ENCODE measurements at places on chromosomes 1 and 21.

GRCh38 chr1:116990612-116991151 is 10.9 kb upstream of the CD101 start:
- peak; percentile 79 for DNase-seq

- no peak for DNase-seq
Measured at GRCh38 chr1:18534810-18535205, 54.1 kb downstream of the KLHDC7A start.

GRCh38 chr1:7536891-7537591 is 234.1 kb upstream of the VAMP3 start:
- no peak for DNase-seq

- DNase-seq = peak; percentile 80
Measured at GRCh38 chr1:1063945-1064831, 9.9 kb downstream of the RNF223 start.

DNA sequence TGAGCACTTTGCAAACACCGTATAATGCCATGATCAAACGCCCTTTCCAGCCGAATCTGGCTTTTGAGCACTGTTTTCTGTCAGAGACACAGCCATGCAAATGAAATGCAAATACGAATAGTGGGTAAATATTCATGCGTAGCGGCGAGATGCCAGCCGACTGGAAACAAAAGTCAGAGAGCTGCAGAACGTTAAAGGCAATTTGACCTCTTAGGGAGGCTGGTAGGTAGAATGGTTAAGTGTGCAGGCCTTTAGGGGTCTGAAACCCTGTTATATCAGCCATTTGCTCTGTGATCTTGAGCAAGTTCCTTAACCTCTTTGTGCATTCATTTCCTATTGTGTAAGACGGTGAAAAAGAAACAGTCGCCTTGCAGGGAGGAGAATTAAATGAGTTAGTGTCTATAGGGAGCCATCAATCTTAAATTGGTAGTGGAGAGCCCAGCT is 6.5 kb upstream of the SDHB start:
- no peak for DNase-seq

- no peak for DNase-seq
Measured at GRCh38 chr1:32349211-32349708, 13.0 kb downstream of the FAM229A start.

DNA sequence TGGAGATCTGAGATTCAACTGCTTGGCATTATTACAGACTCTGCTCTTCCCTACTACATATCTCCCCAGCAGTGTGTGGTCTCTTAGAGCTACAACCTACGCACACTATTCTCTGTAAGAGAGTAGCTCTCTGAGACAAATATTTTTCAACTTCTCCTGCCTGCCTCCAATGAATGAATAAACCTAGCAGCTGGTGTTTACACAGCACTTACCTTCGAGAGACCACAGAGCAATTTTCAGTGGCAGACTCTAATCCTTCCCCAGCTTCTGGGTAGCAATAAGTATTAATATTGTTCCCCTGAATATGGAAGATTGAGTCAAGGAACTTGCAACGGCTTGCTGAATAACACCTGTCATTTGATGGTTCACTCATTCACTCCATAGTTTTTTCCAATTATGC is 350.9 kb upstream of the SPAG17 start:
- DNase-seq = no peak

- no peak for DNase-seq
Measured at GRCh38 chr1:111720274-111720976, 18.8 kb downstream of the INKA2 start.

DNA sequence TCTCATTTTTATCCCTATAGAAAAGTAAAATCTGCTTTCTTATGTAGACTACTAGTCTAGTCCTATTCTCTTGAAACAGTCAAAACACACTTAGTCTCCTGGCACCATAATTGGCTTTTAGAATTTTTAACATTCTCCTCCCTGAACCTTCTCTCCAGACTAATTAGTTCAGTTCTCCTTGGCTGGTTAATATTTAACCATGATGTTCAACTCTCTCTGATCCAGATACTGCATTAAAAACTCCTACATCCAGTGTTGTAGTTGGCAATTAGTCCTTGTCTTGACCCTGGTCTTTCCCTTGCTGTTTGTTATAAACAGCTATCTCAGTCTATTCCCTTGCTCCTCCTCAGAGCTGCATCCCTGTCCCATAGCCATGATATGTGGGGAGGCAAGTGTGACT is 422.9 kb upstream of the BEND5 start:
- DNase-seq = no peak

GRCh38 chr1:208533746-208534598 is 289.8 kb upstream of the PLXNA2 start:
- no peak for DNase-seq

DNA sequence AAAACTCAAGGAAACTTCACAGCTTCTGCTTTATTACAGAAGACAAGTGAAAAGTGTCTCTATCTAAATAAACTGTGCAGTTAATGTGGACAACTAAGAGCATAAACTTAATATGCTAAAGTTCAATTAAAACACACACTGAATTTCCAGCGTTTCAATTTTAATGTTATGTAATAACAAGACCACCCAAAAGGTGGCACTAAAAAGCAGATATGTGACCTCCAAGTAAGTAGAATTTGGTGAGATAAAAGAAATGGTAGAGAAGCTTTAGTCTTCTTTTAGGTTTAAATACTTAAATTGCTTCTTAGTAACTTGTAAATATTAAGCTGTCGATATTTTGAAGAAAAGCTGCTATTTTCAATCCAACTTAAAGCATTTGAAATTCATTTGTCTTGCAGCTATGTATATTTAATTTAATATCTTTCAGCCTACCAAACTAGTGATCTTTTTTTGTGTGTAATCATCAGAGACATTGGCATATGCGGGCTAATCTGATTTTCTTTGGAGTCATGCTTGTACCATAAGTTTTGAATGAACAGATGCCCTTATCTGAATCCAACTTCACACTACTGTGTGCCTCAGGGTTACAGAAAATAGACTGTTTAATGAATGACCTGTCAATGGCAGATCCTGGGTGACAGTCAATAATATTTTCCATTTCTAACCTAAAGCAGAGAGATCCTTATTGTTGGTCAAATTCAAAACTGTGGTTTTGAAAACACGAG is 36.5 kb upstream of the ADAMTS1 start:
- DNase-seq = peak; percentile 45

- no peak for DNase-seq
Measured at GRCh38 chr1:84635429-84635828, 54.8 kb downstream of the SSX2IP start.

- DNase-seq = peak; percentile 22
Measured at GRCh38 chr21:39840373-39841097, 26.7 kb upstream of the PCP4 start.

- no peak for DNase-seq
Measured at GRCh38 chr21:37041706-37042271, 31.1 kb downstream of the PIGP start.

DNA sequence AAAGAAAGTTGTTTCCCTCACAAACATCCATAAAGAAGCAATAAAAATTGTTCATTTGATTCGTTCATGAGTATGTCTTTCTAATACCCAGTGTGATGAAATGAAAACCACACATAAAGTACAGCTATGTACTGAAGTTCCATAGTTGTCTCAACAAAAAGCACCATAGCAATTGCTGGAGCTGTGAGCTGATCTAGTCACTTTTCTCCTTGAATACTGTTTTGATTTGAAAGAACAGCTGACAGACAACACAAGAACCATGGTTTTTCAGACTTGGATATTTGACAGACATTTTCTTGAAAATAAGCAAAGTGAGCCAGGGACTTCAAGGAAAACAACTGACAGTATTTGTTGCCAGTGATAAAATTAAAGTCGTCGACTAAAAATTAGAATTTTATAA is 237.1 kb upstream of the PLD5 start:
- no peak for DNase-seq

- no peak for DNase-seq
Measured at GRCh38 chr1:67668660-67669059, 16.3 kb upstream of the GADD45A start.

GRCh38 chr1:227169343-227169742 is 148.9 kb downstream of the CDC42BPA start:
- no peak for DNase-seq

- no peak for DNase-seq
Measured at GRCh38 chr1:113951719-113952118, 22.6 kb downstream of the HIPK1 start.

- DNase-seq = no peak
Measured at GRCh38 chr1:215487466-215487865, 79.6 kb upstream of the KCTD3 start.

GRCh38 chr21:41768437-41769042 is 1.7 kb upstream of the RIPK4 start:
- peak; percentile 80 for DNase-seq

GRCh38 chr21:29523646-29524045 is 224.9 kb downstream of the BACH1 start:
- no peak for DNase-seq

DNA sequence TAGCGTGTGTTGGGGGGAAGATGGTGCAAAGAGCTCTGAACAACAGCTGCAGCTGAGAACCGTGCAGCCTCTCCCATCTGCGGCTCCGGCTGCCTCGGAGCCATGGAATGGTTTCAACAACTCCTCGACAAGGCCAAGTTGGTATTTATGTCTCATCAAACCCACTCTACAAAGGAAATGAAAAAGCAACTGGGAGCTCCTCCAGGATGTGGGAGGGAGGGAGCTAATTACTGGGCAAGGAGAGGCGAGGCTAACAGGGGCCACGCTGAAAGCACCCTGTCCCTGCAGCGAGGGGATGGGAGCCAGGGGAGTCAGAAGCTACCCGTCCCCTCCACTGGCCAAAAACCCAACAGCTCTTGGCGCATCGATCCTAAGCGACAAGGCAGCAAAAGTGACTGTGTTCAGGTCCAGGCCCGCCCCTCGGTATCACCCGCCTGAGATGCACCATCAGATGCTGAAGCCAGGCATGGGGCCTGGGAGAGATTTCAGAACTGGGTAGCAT is 63.1 kb downstream of the ACOT7 start:
- DNase-seq = peak; percentile 54

DNA sequence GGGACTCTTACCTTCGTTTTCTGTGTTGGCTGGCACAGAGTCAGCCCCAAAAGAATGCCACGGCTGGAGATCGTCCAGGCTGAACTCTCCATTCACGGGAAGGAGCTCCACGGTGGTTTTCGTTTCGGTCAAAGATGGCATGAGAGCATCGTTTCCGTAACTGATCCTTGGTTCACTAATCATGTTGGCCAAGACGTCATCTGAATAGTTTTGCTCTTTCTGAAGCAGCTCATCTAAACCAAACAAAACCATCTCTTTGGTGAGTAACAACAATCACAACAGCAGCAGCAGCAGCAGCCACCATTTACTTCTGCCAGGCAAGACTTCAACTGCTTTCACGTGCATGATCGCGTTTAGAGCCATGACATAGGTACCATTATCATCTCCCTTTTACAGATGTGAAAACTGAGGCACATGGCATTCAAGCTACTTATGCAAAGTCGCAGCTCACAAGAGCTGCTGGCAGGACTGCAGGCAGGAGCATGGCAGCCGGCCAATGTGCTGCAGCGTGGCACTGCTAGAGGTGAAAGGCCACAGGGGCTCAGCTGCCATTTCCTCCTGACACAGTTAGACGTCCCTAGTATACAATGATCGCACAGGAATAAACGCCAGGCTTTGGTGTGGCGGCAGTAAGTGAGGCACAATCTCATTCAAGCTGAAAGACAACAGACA is 177.1 kb downstream of the GABPA start:
- no peak for DNase-seq

DNA sequence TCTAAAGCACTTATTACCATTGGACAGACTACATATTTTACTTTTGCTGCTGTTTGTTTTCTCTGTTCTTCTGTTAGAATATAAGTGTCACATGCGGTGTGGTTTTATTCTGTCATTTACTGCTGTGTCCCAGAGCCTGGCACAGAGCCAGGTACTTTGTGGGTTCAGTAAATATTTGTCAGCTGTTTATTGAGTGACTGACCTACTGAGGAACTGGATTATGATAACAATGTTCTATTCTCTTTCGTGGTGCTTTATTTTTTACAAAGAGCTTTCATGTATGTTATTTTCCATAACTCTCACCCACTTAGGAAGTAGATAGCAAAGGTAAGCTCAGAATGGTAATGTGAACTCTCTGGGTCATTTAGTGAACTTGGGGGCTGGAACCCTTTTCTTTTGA is 118.8 kb downstream of the RWDD3 start:
- DNase-seq = no peak

- DNase-seq = no peak
Measured at GRCh38 chr1:15667362-15667761, 16.8 kb upstream of the PLEKHM2 start.

DNA sequence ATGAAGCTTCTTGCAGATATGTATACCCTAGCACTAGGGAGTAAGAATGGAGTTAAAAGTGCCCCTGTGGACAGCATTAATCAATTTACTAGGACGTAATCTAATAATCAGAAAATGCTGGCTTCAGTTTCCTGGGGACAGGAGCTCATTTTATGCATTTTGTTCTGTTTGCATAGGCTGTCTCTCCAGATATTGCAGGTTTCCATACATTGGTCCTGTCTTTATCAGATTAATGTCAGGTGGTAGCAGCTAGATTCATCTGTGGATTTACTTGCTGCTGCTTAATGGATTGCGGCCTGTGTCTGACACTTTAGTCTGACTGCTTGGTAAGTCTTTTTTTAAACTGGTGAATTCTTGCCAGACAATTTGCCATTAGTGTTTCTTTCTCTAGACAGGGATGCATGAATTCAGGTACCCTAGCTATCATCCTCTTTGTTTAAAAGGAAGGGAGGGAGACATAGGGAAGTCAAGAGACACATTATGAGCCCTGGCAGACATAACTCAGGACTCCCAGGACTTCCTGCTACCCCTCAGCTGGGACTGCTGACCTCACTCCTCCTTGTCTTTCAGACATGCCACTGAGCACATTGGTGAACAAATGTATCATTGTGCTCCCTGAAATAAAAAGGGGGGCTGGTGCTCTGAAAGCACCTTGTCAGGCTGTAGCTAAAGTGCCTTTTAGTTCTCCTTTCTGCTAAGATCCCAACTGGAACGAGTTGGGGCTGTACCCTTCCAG is 47.7 kb downstream of the NOS1AP start:
- DNase-seq = no peak

GRCh38 chr1:112929979-112930378 is 26.0 kb downstream of the SLC16A1 start:
- no peak for DNase-seq

GRCh38 chr1:59570524-59570923 is 244.2 kb upstream of the HOOK1 start:
- no peak for DNase-seq

DNA sequence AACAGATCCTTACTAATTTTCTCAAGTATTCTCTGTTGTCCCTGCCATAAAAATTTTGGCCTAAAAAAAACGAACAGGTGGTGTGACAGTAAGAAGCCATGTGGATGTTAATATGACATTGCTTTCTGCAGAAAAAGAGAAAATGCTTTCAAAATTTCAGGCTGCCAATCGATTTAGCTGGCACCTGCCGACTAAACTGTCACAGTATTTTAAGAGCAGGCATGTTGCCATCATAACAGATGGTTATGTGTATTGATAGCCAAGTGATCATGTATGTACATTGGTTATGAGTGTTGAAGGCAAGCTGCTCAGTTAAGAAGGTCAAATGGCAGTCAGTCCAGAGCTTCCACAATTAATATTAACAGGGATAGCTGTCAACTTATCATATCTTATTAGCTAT is 1017.0 kb downstream of the MRPL39 start:
- DNase-seq = no peak

- DNase-seq = no peak
Measured at GRCh38 chr1:86769065-86769464, 64.7 kb downstream of the SH3GLB1 start.
